ENCODE measurements at places on chromosomes 6 and 20. TPM values are rescaled to one million over a fixed set of nuclear protein-coding genes. Genes with fewer than 3 reads are reported as not detected.
A peak's percentile ranks its signal among the peaks of the same experiment; 100 is the strongest.

DNA sequence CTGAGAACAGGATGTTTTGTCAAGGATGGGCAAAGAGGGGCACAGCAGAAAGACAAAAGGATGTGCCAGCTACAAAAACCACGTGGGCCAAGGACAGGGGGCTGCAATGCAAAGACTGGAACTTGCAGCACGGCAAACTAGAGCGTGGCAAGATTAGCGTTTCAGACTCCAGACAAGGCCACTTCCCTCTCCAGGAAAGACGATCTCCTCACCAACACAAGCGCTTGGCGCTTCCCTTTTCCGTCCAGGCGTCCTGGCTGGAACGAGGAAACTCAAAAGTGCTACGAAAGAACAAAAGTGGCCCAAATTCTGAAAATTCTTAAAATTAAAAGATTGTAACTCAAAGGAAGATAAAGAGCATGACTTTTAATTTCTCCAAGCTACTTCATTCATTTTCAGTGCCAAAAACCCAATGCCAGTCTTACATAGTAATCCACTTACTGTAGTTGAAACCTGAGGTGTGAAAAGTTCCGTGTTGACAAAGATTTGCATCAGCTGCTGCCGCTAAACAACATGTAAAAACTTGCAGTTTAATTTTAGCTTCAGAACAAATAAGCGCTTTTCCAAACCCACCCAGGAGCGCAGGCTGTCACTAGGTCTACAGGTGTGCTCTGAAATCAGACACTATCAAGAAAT, 207.1 kb upstream of the RREB1 start:
- no peaks in the 10 kb centered on the region for H3K4me1 ChIP-seq
- no peaks in the 10 kb centered on the region for H3K36me3 ChIP-seq
- peaks cover 23% of the 10 kb centered on the region for H3K27me3 ChIP-seq
- DNase-seq, result no peak

DNA sequence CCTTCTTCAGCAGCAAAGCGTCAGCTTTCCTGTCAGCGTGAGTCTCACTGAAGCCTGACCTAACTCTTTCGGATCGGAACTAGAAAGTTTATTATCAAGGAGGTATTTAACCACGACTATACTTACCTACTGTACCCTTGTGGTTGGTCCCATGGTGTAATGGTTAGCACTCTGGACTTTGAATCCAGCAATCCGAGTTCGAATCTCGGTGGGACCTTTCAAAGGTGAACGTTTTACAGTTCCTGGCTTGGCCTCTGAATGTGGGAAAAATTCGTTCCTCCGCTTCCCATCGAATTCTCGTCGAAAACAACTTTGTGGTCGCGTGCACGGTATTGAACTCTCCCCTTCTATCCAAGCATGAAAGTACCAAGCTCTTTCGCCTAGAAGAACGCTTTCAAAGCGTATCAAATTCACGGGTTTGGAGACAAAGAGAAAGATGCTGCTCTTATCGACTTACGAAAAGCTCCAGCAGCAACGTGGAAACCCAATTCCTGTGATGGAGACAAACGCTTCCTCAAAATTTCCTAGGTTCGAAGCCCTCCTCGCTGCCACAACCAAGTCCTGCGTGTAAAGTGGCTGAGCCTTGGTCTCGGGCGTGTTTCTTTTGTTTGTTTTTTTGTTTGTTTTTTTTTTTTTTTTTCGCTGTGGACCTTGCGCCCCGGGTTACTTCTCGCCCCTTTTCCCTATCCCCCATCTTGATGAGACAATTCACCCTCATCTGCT, 63.7 kb downstream of the GPX5 start:
- H3K27ac ChIP-seq, result no peak overlapping the region
- peaks cover 42% of the 10 kb centered on the region for H3K4me1 ChIP-seq
- peak overlapping the region; percentile 4 for H3K4me3 ChIP-seq
- peaks cover 7% of the 10 kb centered on the region for H3K36me3 ChIP-seq

Gene CST4
- not detected for total RNA-seq

- no peak overlapping the region for H3K4me3 ChIP-seq
- H3K4me1 ChIP-seq, result peaks cover 13% of the 10 kb centered on the region
- DNase-seq, result no peak
- peaks cover 5% of the 10 kb centered on the region for H3K27me3 ChIP-seq
Observed at GRCh38 chr6:119672725-119673124, 323.2 kb upstream of the MAN1A1 start.

DNA sequence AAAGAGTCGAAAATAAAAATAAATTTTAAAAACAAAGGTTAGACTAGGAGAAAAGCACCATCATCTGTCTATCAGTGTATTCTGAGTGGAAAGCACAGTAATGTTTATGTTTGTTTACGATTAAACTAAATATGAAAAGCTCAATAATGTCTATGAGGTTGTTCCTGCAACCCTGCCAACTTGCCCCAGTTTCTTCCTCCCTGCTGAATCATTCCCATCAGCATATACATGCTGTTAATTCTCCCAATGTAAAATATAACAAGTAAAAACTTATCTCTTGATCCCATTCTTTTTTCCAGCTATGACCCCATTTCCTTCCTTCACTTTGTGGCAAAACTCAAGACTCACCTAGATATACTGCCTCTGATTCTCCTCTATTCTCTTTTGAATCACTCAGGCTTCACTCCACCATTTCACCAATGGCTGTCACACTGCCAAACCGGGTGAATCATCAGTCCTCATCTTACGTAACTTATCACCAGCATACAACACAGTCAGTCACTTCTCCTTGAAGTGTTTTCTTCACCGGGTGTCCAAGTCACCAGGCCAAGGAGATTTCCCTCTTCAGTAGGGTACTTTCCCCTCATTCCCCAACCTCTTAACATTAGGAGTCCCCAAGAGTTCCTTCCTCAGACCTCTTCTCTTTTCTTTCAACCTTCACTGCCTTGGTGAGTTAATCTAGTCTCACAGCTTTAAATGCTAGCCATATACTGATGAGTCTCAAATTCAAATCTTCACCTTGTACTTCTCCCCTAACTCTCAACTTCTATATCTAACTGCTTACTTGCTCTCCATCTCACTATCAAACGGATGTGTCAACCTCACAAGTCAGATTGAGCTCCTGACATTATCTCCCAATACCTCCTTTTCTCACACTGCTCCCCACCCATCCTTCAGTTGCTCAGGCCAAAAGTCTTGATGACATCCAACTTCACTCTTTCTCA, 6.2 kb downstream of the TMEM242 start:
- no peak overlapping the region for H3K27ac ChIP-seq
- H3K4me3 ChIP-seq, result no peak overlapping the region
- no peak for DNase-seq
- H3K36me3 ChIP-seq, result peaks cover 21% of the 10 kb centered on the region
- no peaks in the 10 kb centered on the region for H3K27me3 ChIP-seq
- H3K4me1 ChIP-seq, result peaks cover 11% of the 10 kb centered on the region

Gene SNX3
- 91.9 TPM for total RNA-seq

Gene C6orf58
- not detected for total RNA-seq

Gene ELOVL5
- total RNA-seq, result 116 TPM

DNA sequence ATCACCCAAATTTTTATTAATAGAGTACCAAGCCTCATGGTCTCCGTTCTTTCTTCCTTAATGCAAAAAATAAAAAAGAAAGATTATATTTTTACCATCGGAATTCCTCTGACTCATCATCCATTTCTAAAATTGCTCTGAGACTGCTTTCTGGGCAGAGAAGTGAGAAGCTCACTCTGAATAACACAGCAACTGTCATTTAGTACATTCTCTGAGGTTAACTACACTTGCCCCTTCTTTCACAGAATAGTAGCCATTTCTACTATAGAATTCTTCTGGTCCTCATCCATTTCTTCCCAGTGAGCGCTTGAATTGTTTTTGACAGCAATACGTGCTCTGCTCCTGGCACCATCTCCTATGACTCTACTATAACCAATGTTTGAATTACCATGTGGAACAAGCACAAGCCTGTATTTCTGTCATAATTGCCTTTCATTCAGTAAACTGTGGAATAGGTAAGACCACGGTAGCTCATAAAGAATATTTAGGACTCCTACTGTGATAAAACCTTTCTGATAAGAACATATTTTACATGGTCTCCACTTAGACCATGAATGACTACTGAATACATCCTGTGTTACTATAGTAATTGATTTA, 435.5 kb upstream of the NRSN1 start:
- no peaks in the 10 kb centered on the region for H3K27me3 ChIP-seq
- no peaks in the 10 kb centered on the region for H3K36me3 ChIP-seq
- DNase-seq, result no peak
- H3K4me3 ChIP-seq, result no peak overlapping the region
- no peaks in the 10 kb centered on the region for H3K4me1 ChIP-seq

- no peak overlapping the region for H3K27ac ChIP-seq
- H3K27me3 ChIP-seq, result no peaks in the 10 kb centered on the region
- H3K36me3 ChIP-seq, result no peaks in the 10 kb centered on the region
- no peak for DNase-seq
Observed at GRCh38 chr6:107355659-107356058, 103.7 kb downstream of the PDSS2 start.

- no peak overlapping the region for H3K4me3 ChIP-seq
- peaks cover 59% of the 10 kb centered on the region for H3K36me3 ChIP-seq
- peaks cover 31% of the 10 kb centered on the region for H3K4me1 ChIP-seq
- no peak overlapping the region for H3K27ac ChIP-seq
- DNase-seq, result no peak
Observed at GRCh38 chr20:31746068-31746878, 7.2 kb downstream of the TPX2 start.

DNA sequence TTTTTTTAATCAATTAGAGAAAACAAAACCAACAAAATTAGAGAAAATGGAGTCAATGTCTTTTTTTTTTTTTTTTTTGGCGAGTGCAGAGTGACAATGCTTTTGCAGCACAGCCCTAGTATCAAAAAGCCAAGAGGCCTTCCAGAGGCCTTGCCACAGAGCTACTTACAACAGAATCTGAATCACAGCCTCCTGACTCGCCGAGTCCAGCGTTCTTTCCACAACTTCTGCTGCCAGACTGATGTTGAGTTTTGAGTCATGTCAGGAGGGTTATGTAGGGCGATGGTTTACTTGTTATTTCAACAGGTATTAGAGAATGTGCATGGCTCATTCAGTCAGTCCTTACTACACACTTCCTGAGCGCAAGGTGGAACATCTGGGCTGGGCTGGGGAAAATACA, 88.6 kb downstream of the FNDC1 start:
- peaks cover 6% of the 10 kb centered on the region for H3K27me3 ChIP-seq
- no peaks in the 10 kb centered on the region for H3K4me1 ChIP-seq
- H3K36me3 ChIP-seq, result no peaks in the 10 kb centered on the region
- DNase-seq, result no peak

Gene VGLL2
- not detected for total RNA-seq

GRCh38 chr6:14412026-14412425, 294.5 kb downstream of the CD83 start:
- H3K27me3 ChIP-seq, result peaks cover 3% of the 10 kb centered on the region
- H3K36me3 ChIP-seq, result no peaks in the 10 kb centered on the region
- no peak overlapping the region for H3K27ac ChIP-seq

Gene GTSF1L
- total RNA-seq, result not detected

Gene AVP
- total RNA-seq, result not detected

Gene TBX18
- not detected for total RNA-seq

GRCh38 chr20:17807651-17808050, 107.9 kb downstream of the BANF2 start:
- H3K36me3 ChIP-seq, result no peaks in the 10 kb centered on the region
- H3K27ac ChIP-seq, result no peak overlapping the region
- no peaks in the 10 kb centered on the region for H3K27me3 ChIP-seq
- H3K4me1 ChIP-seq, result no peaks in the 10 kb centered on the region
- H3K4me3 ChIP-seq, result no peak overlapping the region

DNA sequence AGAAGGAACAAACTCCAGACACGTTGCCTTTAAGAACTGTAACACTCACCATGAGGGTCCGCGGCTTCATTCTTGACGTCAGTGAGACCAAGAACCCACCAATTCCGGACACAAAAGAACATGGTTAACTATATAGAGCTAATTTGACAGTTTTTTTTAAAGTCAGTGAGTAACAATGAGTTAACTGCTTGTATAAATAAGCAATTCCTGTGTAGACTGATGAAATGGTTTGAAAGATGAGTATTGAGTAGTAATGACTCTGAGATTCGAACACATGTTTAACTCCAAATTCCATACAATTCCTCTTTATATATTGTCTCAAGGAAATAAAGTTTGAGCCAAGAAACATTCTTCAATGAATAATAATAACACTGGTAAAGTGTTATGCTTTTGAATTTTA, 478.0 kb downstream of the MMUT start:
- no peak overlapping the region for H3K4me3 ChIP-seq
- no peaks in the 10 kb centered on the region for H3K36me3 ChIP-seq
- no peaks in the 10 kb centered on the region for H3K4me1 ChIP-seq

DNA sequence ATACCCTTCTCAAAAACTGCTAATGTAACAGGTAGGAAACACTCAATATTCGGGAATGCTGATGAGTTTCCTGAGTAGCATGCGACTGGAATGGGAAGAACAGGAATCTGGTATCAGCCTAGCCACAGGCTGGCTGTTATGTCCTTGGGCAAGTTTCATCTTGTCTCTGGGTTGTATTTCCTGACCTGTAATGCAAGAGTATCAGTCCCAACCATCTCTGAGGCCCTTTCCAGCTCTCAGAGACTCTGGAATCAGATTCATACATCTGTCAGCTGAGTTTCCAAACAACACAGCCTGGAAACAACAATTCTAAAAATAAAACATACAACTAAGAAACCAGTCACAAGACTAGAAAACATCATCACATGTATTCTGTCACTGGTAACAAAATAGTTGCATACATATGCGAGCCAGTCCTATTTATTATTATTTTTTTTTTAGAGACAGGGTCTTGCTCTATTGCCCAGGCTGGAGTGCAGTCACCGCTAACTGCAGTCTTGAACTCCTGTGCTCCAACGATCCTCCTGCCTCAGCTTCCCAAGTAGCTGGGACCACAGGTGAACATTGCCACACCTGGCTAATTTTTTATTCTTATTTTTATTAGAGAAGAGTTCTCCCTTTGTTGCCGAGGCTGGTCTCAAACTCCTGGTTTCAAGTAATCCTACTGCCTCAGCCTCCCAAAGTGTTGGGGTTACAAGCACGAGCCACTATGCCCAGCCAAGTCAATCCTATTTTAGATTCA, 16.7 kb upstream of the TFAP2A start:
- H3K36me3 ChIP-seq, result no peaks in the 10 kb centered on the region
- H3K4me3 ChIP-seq, result no peak overlapping the region
- peaks cover 22% of the 10 kb centered on the region for H3K4me1 ChIP-seq
- H3K27me3 ChIP-seq, result peaks cover 31% of the 10 kb centered on the region

GRCh38 chr20:64146301-64146935, 17.8 kb upstream of the MYT1 start:
- no peak overlapping the region for H3K27ac ChIP-seq
- peaks cover 2% of the 10 kb centered on the region for H3K36me3 ChIP-seq
- H3K4me1 ChIP-seq, result no peaks in the 10 kb centered on the region
- H3K4me3 ChIP-seq, result no peak overlapping the region

Gene BEND3
- total RNA-seq, result 3.8 TPM

Gene TTBK1
- total RNA-seq, result not detected

GRCh38 chr20:44405785-44406571, 50.5 kb downstream of the HNF4A start:
- H3K27ac ChIP-seq, result no peak overlapping the region
- no peak for DNase-seq
- no peaks in the 10 kb centered on the region for H3K36me3 ChIP-seq
- no peak overlapping the region for H3K4me3 ChIP-seq
- no peaks in the 10 kb centered on the region for H3K27me3 ChIP-seq
- H3K4me1 ChIP-seq, result no peaks in the 10 kb centered on the region
